Stimulated activated CD4-positive, alpha-beta T cell treated with anti-CD3 and anti-CD28 coated beads, Interleukin-1b, Interleukin-23, amount 100 ng/mL, for 1 hour (primary cell): ENCODE measurements at places on chromosomes 1 and 21.

GRCh38 chr21:16457498-16457897 is 727.7 kb downstream of the USP25 start:
- no peak for DNase-seq

DNA sequence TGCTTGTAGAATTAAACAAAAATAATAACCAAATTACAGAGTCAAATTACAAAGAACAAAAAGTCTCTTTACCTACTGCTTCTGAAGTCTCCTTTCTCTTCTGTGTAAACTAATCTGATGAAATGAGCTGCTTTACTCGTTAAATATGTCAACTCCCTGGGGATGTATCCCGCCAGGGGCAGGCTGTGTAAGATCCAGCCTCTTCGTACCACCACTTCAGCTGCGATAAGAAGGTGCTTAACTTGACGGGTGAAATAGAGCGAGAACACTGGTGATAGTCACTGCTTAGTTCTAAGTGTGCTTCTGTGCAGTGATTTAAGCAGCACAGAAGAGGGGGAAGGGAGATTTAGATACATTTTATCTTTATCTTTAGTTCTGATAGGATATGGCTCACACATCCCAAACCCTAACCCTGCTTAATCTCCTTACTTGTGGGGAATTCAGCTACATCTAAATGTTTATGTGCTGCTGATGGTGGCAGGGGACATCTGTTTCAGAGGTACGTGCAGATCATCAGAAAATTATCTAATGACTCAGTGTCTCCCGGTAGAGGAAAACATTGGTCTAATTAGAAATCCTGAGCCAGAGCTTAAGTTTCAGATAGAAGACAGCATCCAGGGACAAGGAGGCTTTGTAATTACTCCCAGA is 46.0 kb downstream of the RHOU start:
- DNase-seq = no peak

- DNase-seq = no peak
These were observed 3.2 kb upstream of the LEMD1 start for GRCh38 chr1:205424901-205425600.

- DNase-seq = no peak
These were observed 28.2 kb downstream of the NAV1 start for GRCh38 chr1:201566933-201567801.

- DNase-seq = no peak
These were observed 17.0 kb upstream of the IGSF21 start for GRCh38 chr1:18090636-18091035.

DNA sequence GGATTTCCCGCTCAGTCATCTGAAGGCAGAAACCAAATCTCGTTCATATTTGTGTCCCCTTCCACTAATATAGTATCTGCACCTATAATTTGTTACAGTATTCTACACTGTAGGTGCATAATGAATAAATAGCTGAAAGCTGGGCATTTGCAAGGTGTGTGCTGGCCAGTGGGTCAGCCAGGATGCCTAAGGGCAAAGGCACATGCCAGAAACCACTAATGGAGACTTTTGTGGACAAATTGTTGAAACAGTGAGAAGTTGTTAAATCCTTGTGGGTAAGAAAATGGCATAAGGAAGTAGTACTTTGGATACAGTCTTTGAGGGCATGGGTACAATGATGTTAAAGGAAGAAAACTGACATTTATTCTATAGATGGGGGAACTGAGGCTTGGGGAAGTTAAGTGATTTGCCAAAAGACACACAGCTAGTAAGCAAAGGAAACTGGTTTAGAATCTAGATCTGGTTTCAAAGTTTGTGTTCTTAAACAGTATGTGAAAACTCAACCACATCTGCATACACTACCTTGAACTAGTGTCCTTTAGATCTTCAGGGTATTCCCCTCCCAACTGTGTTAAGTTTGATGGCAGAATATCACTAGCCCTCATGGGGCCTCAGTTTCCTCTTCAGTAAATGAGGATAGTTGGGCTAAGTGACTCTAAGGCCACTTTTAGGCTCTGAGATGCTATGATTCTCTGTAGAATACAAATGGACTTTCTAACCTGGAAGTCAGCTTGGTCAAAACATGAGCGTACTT is 26.5 kb upstream of the LRRC8C start:
- DNase-seq = no peak

- DNase-seq = no peak
These were observed 34.9 kb downstream of the IGSF21 start for GRCh38 chr1:18142471-18142870.

GRCh38 chr1:56710646-56711045 is 65.5 kb downstream of the PRKAA2 start:
- DNase-seq = no peak

DNA sequence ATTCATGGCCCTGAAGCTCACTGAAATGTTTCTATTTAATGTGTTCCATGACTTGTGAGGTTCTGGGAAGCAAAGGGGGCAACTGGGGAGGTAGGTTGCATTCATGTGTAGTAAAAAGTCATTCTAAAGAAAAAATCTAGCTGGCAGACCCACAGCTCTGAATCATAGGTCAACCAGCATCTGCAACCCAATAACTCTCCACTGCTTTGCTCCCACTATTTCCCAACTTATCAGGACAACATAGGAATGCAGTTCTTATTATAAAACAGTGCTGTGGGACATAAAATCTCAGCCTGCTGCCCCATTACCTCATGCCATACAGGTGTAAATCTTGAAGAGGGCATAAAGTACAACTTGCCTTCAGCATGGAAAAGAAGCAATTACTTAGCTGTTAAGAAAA is 576.1 kb upstream of the PTBP2 start:
- no peak for DNase-seq

DNA sequence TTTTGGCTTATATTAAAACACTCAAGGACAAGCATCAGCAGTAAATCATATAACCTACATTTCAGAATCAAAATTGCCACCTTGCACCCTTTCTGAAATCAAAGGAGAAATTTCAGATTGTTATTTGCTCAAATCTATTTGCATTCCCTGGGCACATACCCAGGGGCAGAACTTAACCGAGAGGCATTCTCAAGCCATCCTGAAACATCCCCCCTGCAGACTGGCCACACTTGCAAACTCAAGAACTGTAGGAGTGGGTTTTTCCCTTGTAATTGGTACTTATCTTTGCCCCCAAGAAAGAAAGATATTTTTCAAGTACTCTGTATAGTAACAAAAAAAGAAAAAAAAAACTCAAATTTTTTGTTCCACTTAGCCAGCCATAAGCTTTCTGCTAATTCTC is 213.6 kb upstream of the ESRRG start:
- DNase-seq = no peak

- no peak for DNase-seq
These were observed 11.6 kb upstream of the GJA9 start for GRCh38 chr1:38892976-38893375.

DNA sequence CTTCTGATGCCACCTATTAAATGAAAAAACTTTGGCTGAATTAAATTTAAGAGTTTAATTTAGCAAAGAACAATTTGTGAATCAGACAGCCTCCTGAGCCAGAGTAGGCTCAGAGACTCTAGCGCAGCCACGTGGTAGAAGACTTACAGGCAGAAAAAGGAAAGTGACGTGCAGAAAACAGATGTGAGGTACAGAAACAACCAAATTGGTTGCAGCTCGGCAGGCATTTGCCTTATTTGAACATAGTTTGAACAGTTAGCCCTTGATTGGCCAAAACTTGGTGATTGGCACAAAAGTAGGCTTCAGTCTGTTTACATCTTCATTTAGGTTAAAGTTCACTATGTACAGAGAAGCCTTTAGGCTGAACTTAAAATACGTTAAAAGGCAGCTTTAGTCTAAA is 22.9 kb downstream of the TCP10L start:
- DNase-seq = no peak

DNA sequence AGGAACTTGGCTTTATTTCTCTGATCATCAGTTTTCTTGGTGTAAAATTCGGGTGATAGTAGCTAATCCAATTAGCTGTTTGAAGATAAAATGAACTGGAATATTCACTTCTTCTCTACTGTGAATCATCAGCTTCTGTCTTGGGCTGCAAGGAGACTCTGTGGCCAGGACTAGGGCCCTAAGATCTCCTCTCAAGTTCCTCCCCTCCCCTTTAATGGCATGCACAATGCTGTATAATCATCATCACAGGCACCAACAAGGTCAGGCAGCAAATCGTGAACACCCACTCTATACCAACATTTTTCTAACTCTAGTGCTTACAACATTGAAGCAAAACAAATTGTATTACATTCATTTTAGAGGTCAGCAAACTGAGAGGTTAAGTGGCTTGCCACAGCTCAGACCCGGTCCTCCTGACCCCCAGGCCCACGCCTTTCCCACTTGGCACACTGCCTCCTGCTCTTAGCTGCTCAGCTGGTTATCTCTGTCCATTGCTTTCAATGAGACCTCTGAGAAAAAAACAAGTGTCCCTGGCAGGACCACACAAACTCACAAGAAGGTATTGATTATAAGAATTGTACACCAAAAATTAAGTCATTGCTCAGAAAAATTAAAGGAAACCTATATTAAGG is 31.8 kb downstream of the LRRC52 start:
- no peak for DNase-seq

- no peak for DNase-seq
These were observed 71.5 kb downstream of the HHAT start for GRCh38 chr1:210400043-210400840.

DNA sequence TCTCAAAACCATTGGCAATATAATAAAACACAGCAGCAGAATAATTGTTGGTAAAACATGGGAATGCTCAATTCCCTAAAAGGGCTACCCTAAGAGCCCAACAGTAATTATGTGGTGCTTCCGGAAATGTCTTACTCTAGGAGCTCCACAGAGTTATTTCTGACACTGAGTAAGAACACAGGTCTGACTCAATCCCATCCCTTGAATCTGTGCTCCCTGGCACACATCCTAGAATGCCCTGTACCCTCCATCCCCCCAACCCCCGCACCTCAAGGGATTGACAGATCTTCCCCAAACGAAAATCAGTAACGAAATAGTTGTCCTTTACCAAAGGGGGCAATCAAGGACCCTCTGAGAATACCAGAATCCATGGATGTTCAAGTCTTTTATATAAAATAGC is 71.9 kb downstream of the SMYD2 start:
- no peak for DNase-seq

DNA sequence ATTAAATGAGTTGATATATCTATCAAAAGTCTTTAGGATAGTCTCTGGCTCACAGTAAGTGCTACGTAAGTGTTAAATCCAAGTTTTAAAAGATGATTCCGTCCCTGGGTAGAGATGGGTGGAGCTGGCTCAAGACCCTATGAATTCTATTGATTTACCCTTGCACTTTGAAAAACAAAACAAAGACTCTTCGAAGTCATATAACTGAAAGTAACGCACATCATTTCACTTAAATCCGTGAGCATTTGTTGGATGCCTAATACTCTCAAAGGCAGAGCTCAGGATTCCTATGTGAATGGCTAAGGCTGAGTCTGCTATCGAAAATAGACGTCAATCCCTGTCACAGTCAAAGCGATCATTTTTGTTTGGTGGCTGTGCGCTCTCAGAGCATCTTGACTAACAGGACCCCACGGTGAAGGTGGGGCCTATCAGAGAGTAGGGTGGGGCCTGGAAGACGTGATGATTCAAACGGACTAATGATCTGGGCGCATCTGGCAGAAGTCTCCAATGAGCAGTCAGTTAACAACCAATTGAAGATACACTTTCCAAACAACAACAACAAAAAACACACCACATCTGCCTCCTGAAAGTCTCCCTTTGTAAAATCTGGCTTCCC is 1.2 kb upstream of the NUCKS1 start:
- DNase-seq = no peak

DNA sequence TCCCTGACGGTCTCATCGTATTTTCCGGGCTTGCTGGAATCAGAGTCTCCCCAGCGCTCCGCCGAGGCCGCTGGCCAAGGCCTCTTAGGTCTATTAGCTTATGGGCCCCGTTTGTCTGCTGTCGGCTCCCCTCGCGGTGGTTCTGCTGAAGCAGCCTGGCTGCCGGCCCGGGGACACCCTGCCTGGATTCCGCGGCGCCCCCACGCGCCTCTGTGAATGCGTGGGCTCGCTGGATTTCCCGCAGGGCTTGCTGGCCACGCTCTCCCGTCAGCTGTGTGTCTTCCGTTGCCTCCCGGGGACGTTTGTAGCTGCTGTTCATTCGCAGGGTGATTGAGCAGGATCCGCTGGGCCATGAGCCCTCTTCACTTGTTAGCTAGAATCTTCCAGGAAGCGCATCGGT is 8.4 kb downstream of the LRRC3 start:
- no peak for DNase-seq

GRCh38 chr1:162612606-162613400 is 19.5 kb upstream of the DDR2 start:
- DNase-seq = no peak

GRCh38 chr1:87117761-87118368 is 203.4 kb downstream of the HS2ST1 start:
- no peak for DNase-seq

GRCh38 chr1:27395441-27396195 is 3.2 kb downstream of the GPR3 start:
- DNase-seq = peak; percentile 50

GRCh38 chr1:221272940-221273339 is 393.7 kb downstream of the HLX start:
- no peak for DNase-seq

DNA sequence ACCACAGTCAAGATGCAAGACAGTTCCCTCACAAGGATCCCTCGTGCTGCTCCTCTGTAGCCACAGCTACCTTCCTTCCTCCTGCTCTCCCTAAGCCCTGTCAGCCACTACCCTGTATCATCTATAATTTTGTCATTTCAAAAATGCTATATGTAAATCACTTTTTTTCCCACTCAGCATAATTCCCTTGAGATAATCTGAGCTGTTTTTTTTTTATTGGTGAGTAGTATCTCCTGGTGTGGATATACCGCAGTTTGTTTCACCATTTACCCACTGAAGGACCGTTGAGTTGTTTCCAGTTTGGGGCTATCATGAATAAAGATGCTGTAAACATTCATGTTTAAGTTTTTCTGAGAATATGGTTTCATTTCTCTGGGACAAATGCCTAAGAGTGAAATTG is 88.2 kb downstream of the HUNK start:
- DNase-seq = no peak

- DNase-seq = no peak
These were observed 8.4 kb upstream of the CROCC start for GRCh38 chr1:16913181-16913832.

DNA sequence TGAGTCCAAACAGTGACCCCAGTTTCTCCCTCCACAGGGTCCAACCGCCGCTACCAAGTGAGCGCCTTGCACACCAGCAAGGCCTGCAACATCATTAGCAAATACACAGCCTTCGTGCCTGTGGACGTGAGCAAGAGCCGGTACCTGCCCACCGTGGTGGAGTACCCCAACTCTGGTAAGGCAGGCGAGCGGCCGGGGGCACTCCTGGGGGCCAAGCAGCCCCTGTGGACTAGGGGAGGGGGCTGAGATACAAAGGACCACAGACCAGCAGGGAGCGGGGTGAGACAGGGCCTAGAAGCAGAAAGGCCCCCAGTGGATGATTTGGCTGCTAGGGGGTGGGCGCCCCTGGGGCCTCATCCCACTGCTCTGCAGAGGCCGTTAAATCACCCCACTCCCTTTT is 54.7 kb downstream of the VWA5B1 start:
- no peak for DNase-seq

GRCh38 chr1:215140135-215140534 is 57.6 kb downstream of the KCNK2 start:
- DNase-seq = no peak

- no peak for DNase-seq
These were observed 12.4 kb downstream of the SELL start for GRCh38 chr1:169698976-169699375.
